ENCODE measurements at places on chromosomes 2 and 18.

DNA sequence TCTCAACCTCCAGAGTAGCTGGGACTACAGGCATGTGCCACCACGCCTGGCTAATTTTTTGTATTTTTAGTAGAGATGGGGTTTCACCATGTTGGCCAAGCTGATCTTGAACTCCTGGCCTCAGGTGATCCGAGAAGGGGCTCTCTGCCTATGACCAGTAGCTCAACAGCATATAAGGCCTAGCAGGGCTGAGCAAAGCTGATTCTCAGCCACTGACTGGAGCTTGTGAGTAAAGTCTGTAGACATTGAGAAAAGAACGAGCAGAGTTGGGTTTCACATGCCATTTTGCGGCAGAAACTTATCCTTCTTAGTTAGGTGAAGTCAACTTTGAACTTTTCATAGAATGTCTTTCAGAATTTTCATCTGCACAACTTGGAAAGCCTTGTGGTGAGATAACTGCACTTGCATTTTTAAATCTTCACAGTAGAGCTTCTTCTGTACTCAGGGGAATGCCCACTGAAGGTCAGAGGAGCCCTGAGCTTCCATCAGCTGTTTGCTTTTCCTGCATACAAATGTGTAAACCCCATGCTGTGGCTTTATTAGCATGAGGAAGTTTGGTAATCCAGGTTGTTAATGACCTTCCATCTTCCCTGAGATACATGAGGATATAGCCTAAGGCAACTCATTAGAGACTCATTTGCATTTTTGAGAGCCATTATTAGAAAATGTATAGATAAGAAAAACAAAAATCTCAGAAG, 602.4 kb downstream of the METTL4 start:
- DNase-seq = no peak

DNA sequence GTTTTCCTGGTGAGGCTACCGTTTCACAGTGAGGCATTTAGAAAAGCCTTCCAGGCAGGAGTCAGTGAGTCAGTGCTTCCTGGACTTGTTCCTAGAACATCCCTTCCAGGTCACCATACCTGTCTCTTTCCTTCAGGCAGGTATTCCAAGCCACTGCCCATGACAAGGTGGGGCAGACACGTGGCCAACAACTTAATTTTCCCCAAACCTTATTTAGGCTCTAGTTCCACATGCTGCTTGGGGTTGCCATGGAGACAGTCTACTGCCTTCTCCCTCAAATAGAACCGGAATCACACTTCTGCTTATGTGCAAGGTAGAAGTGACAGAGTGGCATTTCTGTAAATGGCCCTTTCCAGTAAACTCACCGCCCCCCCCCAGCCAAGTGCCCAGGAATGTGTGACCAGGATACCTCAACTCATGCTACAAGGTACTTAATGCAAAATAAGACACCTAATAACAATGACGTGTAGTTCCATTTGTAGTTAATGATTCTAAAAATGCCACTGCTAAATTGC, 258.3 kb downstream of the PRKCE start:
- peak; percentile 40 for DNase-seq

DNA sequence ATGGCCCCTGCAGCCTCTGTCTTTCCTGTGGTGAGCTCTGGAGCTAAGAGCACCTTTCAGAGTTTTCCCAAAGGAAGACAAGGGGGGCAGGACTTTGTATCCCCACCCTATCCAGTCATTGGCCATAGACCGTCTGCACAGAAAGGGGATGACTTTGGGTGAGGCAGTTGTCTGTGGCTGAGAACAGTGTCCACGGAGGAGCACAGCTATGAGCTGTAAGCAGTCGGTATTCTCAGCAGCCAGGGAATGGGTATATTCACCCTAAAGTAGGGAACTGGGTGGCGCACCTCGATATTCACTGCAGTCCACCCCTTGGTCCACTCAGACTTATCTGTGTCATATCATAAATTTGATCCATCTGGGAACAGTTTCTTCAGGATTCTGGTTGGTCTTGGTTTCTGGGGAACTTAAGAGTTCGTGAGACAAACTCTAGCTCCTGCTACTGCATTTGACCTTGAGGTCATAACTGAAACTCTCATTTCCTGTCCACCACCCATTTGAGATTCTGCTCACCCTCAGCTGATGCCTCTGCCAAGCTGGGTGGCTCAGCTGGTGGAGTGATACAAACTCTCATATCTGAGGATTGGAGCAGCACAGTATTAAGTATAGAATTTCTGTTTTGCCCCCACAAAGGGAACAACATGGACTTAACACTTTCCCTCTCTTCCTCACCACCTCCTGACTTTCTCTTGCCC, 45.2 kb upstream of the SCG2 start:
- DNase-seq = no peak

GRCh38 chr2:176104316-176105077, 2.6 kb upstream of the HOXD11 start:
- no peak for DNase-seq

- no peak for DNase-seq
Observed at GRCh38 chr2:211328126-211328525, 771.7 kb downstream of the CPS1 start.

- no peak for DNase-seq
Observed at GRCh38 chr2:77314721-77315120, 207.5 kb downstream of the LRRTM4 start.

DNA sequence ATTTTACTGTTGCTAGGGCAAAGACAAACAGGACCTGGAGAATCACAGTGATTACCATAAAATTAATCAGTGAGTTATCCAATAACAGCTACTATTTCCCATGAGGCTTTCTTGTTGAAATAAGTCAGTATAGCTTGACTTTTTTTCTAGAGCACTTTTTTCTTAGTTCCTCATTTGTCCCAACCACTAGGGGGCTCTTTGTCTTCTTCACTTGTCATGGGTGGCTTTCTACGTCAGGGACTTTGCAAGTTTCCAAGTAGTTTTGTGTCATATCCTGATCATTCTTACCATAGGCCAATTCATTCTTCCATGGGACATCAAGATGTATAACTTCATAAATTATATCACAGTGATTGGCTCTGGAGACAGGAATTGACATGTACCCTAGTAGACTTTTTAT, 1019.6 kb upstream of the PIK3C3 start:
- DNase-seq = no peak

DNA sequence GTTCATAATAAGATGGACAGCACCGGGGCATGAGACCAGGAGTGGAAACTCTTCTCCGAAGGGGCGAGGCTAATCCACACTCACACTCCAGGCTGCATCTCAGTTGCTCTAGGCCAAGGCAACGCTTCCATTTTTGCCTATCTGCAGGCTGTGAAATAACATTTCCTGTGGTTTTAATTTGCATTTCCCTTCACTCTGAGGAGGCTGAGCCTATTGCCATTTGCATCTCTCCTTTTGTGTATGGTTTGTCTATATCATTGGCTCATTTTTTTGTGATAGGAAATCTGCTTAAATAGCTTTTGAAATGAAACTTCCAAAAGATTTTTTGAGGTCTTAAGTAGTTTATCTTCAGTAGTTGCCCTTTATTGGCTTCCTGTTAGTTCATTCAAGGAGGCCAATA, 57.6 kb downstream of the TPGS2 start:
- DNase-seq = no peak

DNA sequence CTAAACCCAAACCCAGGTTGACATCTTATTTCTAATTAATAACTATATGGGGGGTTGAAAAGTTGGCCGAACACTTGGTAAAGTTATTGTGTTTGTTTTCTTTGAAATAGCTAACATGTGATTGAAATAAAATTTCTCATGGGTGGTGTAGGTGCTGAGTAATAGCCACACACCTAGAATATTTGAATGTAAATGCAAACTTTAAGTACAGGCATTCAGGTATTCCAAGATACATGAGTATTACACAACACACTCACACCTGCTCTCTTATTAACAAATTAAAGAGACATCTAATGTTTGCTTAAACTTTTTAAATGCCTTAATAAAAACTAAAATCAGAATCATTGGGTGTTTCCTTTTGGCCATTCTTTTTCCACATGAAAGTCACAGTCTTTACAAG, 165.5 kb downstream of the EHBP1 start:
- DNase-seq = no peak

- DNase-seq = no peak
Observed at GRCh38 chr18:49953391-49953790, 140.1 kb upstream of the ACAA2 start.

DNA sequence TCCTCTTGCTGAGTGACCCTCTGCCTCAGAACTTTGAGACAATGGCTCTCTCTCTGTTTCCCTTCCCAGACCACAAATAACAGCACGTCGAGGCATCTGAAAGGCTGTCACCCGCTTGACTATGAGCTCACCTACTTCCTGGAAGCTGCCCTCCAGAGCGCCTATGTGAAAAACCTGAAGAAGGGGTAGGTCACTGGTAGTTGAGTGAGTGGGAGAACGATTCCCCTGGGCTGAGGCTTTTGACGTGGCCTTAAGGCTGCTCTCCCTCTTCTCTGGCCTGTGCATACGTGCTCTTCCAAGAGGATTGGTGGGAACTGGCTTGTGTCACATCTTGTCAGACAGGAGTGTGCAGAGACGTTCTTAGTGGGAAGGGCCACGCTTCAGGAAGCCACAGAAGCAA, 63.1 kb upstream of the MCFD2 start:
- DNase-seq = no peak

GRCh38 chr2:208274748-208275147, 8.7 kb downstream of the PIKFYVE start:
- no peak for DNase-seq

DNA sequence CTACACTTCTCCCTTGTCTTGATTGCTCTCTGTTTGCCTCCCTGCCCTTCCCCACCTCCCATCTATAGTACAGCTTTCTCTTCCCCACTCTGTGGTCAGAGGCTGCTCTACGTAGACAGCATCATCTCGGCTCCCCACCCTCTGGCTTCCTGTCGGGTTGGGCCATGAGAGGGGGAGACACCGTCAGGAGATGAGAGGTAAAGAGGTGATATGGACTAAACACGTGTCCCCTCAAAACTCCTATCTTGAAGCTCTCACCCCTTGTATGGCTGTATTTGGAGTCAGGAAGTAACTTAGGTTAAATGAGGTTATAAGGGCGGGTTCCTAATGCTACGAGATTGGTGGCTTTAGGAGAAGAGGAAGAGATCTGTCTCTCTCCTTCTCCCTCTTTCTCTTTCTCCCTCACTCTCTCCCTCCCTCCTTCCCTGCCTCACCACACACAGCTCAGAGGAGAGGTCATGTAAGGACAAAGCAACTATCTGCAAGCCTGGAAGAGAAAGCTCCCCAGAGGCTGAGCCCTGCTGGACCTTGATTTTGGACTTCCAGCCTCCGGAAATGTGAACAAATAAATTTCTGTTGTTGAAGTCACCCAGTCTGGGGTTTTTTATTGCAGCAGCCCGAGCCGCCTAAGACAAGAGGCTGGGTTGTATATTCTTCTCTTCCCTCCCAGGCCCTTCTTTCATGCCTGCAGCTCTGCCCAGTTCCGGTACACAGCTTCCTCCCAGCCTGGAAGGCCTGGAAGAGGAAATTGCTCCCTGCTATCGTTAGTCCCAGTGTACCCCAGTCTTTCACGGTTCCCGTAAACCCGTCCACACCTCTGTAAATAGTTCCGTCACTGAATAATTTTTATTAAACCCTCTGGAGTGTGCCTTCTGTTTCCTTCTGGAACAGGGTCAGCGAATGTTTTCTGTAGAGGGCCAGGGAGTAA, 138.0 kb downstream of the AKAIN1 start:
- no peak for DNase-seq

DNA sequence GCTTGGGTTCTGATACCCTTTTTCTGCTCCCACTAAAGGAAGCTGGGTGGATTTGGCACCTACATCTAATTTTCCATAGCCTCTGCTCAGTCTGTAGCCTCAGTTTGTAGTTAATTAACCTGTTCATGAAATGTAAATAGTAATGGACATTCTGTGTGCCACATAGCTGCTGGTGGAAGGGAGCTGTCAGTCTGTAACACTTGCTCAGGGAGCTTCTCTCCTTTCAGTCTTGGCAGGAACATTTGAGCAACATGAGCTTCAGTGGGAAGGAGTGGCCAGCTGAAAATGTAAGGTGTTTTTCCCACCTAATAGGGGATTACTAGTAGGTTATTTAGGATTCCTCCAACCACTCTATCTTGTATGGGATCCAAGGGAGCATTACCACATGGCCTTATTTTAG, 203.4 kb downstream of the ASXL3 start:
- peak; percentile 38 for DNase-seq

GRCh38 chr2:18047213-18047611, 168.7 kb downstream of the KCNS3 start:
- no peak for DNase-seq

DNA sequence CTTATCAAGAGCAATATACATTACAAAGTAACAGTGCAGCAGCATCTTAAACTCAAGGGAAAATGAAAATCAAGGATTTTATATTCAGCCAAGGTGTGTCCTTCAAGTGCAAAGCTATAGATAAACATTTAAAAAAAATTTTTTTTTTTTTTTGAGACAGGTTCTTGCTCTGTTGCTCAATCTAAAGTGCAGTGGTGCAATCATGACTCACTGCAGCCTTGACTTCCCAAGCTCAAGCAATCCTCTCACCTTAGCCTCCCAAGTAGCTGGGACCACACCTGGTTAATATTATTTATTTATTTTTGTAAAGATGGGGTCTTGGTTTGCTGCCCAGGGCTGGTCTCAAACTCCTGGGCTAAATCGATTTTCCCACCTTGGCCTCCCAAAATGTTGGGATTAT, 9.0 kb downstream of the CDKL4 start:
- DNase-seq = no peak

DNA sequence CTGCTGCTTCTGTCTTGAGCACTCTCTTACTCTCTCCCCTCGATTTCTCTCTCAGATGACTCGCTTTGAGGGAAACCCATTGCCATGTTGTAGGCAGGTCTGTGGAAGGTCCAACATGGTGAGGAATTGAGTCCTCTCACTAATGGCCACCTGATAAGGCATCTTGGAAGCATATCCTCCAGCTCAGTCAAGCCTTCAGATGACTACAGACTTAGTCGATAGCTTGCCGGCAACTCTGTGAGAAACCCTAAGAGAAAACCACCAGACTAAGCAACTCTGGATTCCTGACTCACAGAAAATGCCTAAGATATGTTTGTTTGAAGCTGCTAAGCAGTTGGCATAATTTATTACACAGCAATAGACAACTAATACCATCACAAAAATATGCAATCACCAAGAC, 51.2 kb downstream of the WDR75 start:
- DNase-seq = no peak

GRCh38 chr2:71613953-71614925, 160.9 kb downstream of the DYSF start:
- no peak for DNase-seq

DNA sequence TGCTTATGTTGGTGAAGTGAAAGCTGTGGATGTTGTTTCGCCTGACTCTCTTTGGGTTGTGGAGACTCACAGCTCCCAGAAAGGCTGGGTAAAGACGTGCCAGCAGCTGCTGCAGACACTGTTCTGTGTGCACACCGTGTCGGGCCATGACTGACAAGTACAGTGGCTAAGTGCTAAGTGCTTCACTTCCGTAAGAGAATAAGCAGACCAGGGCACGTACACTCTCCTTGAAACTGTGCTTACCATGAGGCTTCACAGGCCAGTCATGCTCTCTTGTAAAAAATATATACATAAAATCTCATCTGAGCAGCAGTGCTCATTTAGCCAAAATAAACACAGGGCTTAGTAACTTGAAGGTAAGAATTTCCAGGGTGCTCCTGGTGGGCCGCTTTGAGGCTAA, 86.0 kb downstream of the NRP2 start:
- DNase-seq = no peak
